ENCODE measurements at places on chromosomes 5 and 9.

DNA sequence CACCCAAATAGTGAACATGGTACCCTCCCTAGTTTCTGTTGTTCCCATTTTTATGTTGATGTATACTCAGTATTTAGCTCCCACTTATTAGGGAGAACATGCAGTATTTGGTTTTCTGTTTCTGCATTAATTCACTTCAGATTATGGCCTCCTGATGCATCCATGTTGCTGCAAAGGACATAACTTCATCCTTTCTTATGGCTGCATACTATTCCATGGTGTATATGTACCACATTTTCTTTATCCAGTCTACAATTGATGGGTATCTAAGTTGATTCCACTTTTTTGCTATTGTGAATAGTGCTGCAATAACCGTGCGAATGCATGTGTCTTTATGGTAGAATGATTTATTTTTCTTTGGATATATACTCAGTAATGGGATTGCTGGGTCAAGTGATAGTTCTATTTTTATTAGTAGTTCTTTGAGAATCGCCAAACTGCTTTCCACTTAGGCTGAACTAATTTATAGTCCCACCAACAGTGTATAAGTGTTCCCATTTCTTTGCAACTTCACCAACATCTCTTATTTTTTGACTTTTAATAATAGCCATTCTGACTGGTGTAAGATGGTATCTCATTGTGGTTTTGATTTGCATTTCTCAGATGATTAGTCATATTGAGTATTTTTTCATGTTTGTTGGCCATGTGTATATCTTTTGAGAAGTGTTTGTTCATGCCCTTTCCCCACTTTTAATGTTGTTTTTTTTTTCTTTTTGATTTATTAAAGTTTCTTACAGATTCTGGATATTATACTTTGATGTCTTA, 79.6 kb downstream of the SMIM15 start:
- no peak for DNase-seq

DNA sequence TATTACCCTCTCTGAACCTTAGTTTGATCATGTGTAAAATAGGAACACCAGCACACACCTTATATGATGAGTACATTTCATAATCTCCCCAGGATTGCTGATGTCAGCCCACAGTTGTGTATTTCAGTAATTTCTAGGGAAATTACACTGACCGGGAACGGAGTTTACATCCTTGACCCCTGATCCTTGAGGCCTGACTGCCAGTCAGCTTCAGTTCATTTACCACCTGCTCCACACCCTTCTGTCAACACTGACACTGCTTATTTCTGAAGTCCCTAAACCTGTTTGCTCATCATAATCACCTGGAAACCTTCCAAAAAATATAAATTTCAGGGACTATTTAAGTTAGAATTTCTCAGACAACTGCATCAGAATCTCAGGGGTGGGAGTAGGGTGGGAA, 55.3 kb downstream of the ZNF622 start:
- no peak for DNase-seq

GRCh38 chr5:6704361-6704851, 8.8 kb upstream of the TENT4A start:
- peak; percentile 71 for DNase-seq

- peak; percentile 62 for DNase-seq
These were observed 33.8 kb upstream of the FYB1 start for GRCh38 chr5:39253196-39253595.

DNA sequence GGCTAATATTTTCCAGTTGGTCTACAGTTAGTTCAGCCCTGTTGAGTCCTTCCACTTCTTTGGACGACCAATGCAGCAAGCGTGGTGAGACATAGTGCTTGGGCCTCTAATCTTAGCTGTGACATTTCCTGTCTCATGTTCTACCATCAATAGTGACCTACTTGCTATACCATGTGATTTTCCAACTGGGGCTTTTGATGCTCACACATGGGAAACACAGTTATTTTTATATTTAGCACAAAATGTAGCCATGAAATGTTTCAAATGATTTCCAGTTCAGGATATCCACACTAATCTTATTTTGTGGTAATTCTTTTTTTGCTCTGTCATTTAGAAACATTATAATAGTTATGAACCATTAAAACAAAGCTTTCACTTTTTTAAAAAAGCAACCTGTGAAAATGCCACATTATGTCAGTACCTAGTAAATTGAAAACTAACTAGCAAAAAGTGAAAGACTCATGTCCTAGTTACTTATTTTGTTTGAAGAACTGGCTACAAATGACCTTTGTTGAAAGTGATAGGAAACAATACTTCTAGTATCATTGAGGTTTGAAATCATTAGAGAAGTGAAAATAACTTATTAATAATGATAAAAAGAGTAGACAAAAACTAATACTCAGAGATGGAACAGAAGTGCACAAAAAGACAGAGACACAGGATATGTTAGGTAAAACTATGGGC, 18.3 kb downstream of the MARCHF3 start:
- no peak for DNase-seq

GRCh38 chr5:56288873-56289601, 55.9 kb upstream of the ANKRD55 start:
- DNase-seq, result no peak

Measured in foreskin fibroblast (primary cell).